ENCODE measurements at places on chromosomes 6 and 20. TPM values are rescaled to one million over a fixed set of nuclear protein-coding genes. Genes with fewer than 3 reads are reported as not detected.
A peak's percentile ranks its signal among the peaks of the same experiment; 100 is the strongest.

- DNase-seq: no peak
These were observed 787 bp downstream of the JPH2 start for GRCh38 chr20:44186201-44186600.

- no peak for DNase-seq
These were observed 43.5 kb downstream of the NOL4L start for GRCh38 chr20:32541323-32542258.

GRCh38 chr20:46215913-46216707 is 92.2 kb downstream of the CDH22 start:
- no peak for DNase-seq

DNA sequence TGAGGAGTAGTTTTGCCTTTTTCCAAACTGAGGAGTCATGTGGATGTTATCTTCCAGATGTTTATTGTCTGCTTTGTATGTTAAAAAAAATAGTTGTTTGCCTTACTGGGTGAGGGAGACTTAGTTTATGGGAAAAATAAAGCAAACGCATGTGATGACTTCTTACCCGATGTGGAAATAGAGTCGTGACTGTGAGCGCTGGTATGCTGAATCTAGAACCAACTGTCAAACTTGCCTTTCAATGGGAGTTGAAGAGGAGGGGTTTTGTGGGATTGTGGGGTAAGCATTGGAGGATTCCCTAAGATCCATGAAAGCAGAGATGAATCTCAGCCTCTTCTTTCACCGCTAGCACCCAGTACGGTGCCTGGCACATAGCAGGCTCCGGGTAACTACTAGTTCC is 5.3 kb downstream of the DCBLD1 start:
- no peak for DNase-seq

DNA sequence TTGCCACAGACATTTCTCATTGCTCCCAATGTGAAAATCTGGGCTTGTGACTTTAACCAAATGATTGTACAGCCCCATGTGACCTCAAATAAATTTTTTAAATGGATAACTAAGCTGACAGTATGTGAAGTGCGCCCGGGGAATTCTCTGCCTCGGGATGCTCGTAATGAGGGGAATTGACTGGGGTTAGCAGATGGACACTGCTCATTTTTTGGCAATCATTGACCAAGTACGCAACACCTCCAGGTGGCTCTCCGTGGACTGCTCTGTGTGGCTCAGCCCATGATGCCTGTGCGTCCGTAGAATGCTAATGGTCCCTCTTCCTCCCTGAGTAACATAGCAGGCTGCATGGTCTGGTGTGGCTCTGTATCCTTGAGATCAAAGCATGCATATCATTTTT is 42.4 kb downstream of the FARS2 start:
- DNase-seq: no peak

DNA sequence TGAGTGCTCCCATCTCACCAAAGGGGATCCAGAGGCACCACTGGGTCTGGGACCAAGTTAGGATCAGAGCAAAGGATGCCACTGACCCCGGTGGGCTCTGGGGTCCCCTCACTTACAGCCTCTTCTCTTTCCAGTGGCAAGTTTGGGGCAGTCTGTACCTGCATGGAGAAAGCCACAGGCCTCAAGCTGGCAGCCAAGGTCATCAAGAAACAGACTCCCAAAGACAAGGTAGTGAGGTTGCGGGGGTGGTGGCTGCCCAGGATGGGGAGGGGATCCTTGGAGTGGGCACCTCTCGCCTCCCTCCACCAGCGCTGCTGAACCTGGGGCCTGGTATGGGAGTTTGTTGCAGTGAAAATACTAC is 4.9 kb downstream of the MYLK2 start:
- DNase-seq: no peak

- no peak for DNase-seq
These were observed 28.7 kb upstream of the AAR2 start for GRCh38 chr20:36207602-36208001.

DNA sequence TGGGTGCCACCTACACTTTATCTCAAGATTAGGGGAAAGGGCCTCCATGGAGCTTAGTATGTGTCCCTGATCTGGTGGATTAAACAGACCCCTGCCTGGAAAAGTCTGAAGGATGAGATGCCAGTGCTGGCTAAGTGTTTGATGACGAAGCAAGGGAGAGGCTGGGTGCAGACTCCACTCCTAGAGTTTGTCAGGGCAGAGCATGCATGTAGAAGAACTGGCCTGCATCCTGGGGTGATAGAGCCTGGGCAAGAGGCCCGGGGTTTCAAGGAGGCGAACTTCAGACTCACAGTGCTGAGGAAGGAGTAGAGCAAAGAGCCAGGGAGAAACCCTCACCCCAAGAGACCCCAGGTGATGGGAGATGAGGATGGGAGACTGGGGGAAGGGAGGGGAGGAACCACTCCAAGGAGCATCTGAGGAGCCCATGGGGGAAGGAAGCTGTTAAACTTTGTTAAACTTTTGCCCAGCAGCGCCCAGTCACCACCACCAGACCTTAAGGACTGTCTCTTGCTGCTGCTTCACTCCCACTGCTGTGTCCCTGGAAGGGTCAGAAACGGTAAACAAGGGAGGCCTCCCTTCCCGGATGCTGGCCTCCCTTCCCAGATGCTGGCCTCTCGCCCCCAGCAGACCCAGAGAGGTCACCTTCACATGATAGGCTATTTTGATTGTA is 61.6 kb downstream of the RPRD1B start:
- no peak for DNase-seq

- no peak for DNase-seq
These were observed 6.8 kb downstream of the GCM2 start for GRCh38 chr6:10875026-10875425.

DNA sequence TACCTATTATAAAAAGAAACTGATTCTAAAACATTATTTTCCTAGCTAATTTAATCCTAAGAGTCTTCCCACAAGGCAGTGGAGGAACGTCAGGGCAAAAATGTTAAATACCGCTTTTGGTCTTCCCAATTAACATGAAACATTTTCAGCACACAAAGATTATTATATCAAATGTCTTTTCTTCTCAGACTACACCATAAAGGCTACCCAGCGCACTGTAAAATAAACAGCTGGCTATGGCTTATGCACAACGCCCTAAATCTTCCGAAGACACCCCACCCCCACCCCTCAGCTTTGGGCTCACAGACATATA is 1.0 kb downstream of the NUDT3 start:
- DNase-seq: no peak

DNA sequence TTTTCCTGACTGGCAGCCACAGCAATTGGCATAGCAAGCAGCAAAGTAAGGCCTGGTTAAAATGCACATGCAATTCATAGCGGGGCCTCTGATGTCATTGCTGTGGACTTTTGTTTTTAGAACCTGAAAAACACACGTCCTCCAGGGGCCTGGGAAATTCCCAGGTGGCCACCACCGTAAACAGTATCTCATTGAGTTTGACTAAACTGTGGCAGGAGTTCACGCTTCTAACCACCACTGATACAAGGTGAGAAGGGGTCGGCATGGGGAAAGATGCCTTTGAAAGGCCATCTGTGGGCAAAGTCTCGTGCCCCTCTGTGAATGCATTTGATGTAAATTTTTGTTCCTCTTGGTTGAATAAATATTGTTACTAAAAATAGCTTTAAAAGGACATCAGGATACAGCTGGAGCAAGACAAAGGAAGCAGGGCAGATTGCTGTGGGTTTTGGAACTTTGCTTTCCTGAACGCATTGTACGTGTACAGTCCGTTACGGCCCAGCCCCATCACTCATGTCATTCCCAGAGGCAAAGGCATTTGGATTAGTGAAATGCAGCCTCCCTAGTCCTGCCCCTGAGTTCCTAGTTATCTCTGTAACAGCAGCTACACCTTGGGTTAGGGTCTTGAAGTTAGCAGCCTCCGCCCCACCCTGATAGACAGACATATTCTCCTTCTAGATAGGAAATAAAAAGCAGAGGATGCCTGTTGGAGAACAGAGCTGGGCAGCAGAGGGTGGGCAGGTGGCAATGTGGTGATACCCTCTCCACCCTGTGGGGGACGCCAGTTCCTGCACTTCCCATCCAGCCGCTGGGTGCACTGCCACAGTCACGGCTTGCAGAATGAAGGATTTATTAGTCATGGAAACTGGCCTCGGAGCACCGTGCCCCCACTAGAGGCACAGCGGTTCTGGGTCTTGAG is 80.3 kb downstream of the ZDHHC14 start:
- peak; percentile 32 for DNase-seq

DNA sequence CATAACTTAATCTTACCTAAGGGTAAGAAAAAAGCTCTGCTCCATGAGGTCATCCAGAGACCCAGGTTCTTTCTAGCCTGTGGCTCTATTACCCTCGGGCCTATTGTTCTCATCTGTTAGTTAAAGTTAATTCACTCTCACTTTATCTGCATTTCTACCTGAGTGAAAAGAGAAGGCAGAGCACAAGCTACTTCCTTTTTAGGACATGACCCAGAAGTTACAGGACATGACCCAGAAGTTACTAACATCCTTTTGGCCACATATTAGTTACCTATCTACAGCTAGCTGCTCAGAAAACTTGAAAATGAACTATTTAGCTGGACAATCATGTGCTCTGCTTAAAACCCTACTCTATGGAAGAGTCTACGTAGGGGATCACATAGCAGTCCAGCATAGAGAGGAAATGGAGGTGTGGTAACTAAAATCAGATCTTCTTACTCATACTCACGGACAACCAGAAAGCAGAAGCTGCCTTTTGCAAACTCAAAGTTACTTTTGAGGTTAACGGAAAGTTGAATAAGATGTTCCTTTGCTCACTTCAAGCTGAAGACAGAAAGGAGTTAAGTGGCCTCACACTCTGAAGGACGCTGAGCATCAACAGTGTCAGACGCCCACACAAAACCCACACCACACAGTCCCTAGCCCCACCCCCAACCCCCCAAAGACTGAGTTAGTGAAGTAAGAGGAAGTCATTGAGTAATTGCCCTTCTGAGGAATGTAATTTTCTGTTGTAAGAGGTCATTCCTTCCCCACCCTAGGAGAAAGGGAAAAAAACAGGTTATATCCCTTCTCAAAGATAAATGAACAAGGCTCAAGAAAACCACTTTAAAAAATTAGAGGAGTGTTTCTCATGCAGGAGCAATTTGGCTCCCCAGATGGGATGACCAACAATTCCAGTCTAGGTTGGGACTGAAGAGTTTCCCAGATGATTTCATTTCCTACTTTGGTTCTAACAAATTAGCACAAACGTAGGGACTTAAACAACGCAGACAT is 45.9 kb upstream of the TAB2 start:
- DNase-seq: no peak

DNA sequence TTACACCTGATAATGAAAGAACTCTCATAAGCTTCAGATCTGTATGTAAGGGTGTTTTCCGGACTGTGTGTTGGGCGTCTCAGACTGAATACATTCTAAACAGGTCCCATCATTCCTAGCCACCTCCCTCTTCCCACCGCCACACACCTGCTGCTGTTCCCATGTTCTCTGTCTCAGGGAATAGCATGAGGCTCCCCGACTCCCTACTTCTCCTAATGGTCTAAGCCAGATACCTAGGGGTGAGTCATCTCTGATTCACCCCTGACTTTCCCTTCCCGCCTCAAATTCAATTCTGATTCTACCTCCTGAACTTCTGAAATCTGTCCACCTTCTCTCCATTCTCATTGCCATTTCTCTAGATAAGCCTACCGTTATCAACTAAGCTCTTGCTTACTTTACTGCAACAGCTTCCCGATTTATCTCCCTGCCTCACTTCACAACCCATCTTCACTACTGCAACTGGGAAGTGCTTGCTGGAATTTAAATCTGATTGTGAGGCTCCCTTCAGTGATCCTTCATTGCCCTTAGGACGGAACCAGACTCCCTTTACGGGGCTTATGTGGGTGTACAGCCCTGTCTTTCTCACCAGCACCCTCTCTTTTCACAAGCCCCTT is 1.6 kb downstream of the TMEM14A start:
- DNase-seq: no peak

DNA sequence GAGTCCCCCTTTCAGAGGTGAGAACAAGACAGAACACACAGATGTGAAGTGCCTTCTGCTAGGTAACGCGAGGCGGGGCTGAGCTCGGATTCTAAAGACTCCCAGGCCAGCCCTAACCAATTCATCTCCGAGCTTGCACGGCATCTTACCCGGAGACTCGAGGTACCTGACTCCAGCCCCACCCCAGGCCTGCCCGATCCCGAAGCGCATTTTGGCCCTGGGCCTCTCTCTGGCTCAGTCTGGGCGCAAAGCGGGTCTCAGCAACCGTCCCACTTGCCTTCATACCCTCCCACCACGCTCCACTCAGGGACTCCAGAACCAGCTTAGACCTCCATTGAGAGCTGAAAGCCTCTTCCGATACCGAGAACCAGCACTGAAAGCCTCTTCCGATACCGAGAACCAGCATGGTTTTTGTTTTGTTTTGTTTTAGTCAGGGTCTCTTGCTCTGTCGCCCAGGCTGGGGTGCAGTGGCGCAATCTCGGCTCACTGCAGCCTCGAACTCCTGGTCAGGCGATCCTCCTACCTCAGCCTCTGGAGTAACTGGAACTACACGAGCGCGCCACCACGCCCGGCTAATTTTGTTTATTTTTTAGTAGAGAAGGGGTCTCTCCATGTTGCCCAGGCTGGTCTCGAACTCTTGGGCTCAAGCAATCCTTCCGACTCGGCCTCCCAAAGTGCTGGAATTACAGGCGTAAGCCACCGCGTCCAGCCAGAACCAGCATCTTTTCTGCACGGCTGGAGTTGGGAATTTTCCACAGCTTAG is 557 bp upstream of the DYNLRB1 start:
- DNase-seq: peak; percentile 47

DNA sequence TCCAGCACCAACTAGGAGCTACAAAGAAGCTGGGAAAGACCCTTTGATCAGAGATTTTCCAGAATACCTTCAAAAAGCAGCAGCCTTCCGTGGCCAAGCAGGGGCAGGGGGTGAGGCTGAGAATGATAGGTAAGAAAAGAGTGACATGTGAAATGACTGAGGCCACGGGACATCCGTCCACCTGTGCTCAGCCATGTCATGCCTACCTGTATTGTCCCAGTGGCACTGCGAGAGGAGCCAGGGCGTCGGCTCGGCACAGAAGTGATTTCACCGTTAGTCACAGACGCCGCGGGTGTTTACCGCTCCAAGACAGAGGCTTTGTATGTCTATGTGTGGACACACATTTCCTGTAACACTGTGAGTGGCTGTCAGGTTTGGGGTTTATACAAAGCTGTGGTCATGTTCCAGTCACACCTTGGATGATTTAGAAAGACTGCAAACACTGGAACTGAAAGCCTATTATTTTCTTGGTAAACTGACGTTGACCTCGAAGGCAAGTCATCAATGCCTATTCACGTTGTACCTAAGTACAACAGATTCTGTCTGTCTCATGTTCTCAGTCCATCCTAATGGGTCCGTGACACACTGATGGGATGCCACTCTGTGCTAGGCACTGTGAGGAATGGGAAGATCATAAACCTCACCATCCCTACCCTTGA is 32.1 kb upstream of the JAG1 start:
- no peak for DNase-seq

QRSL1 gene
- polyA plus RNA-seq: 20.1 TPM

KIF25 gene
- 13.3 TPM for polyA plus RNA-seq

SEMG1 gene
- polyA plus RNA-seq: not detected

SLC52A3 gene
- 0.26 TPM for polyA plus RNA-seq
